ENCODE measurements at places on chromosomes 7 and 10. TPM values are rescaled to one million over a fixed set of nuclear protein-coding genes. Genes with fewer than 3 reads are reported as not detected.

Gene FAM241B
- 8.8 TPM for total RNA-seq

Gene ASB10
- not detected for total RNA-seq

Gene PNLIPRP1
- total RNA-seq, result 1.4 TPM

Gene CASD1
- total RNA-seq, result 73.9 TPM

Gene NUTM2B
- total RNA-seq, result 1.3 TPM

Gene PDE6C
- not detected for total RNA-seq

DNA sequence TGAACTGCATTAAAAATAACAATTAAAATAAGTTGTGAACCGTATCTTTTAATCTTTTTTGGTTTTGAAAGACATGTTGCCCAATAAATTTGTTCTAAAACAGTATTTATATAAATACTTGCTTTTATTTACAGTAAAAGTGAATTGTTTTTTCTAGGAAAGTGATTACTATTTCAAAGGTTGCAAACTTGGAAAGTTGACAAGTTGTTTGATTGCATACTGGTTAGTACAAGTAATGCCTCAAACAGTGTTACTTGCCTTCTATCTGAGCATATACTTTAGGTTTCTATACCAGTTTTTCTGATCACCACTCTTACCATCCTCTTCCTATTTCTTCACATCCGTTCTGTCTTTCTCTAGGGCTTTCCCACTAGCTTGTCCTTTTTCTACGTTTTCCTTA lies 212.6 kb downstream of the FOXP2 start:
- no peaks in the 10 kb centered on the region for H3K36me3 ChIP-seq
- peak; percentile 52 for DNase-seq
- H3K4me3 ChIP-seq, result no peak overlapping the region
- no peaks in the 10 kb centered on the region for H3K27me3 ChIP-seq
- peaks cover 10% of the 10 kb centered on the region for H3K4me1 ChIP-seq
- no peak overlapping the region for H3K27ac ChIP-seq

DNA sequence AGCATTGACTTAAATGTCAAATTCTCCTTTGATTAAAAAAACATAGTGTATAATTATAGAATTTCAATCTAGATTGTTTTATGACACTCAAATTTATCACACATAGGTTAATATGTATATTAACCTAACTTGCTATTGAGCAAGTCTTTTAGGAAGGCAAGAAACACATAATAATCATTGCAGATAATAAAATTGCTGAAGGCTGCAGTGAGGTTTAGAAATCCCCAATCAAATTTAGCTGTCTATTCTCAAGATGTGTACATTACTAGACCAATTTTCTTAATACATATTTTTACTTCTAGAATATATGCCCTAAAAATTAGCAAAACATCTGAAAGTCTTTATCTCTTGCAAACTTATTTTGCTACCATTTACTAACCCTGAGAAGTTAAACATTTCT lies 34.9 kb upstream of the SEMA3D start:
- no peaks in the 10 kb centered on the region for H3K27me3 ChIP-seq
- DNase-seq, result no peak
- no peak overlapping the region for H3K27ac ChIP-seq

GRCh38 chr10:21508706-21509331 lies 16.7 kb downstream of the SKIDA1 start:
- no peak overlapping the region for H3K27ac ChIP-seq
- no peaks in the 10 kb centered on the region for H3K27me3 ChIP-seq
- H3K4me3 ChIP-seq, result no peak overlapping the region
- peaks cover 60% of the 10 kb centered on the region for H3K4me1 ChIP-seq
- H3K36me3 ChIP-seq, result no peaks in the 10 kb centered on the region

DNA sequence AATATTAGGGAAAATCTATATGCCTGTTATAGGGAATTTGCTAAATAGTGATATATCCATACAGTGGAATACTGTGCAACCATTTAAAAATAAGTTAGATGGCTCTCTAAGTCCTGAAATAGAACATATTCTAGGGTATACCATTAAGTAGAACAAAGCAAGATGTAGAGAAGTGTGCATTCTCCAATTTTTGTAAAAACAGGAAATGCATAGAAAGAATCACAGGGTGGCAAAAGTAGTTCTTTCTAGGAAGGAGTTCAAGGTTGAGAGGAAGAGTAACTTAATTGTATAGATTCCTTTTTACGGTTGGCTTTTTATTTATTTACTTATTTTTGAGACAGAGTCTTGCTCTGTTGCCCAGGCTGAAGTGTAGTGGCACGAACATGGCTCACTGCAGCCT lies 43.7 kb downstream of the ADD3 start:
- H3K4me3 ChIP-seq, result no peak overlapping the region
- H3K27me3 ChIP-seq, result no peaks in the 10 kb centered on the region
- peaks cover 5% of the 10 kb centered on the region for H3K36me3 ChIP-seq
- no peak overlapping the region for H3K27ac ChIP-seq
- no peak for DNase-seq
- peaks cover 6% of the 10 kb centered on the region for H3K4me1 ChIP-seq

DNA sequence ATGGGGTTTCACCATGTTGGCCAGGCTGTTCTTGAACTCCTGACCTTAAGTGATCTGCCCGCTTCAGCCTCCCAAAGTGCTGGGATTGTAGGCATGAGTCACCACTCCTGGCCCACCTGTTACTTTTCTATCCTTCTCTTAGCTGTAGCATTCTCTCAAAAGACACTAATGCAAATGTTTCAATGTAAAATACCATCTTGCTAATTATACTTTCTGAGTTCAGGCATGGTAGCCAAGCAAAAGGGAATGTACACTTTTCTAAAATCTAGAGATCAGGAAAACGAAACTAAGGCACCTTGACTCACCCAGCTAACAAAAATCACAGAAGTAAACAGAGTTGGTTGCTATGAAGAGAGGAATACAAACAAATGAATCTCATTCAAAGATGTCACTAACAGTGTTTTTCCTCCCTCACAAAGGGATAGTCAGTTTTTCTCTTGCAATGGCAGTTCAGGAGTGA lies 401.0 kb upstream of the NRP1 start:
- no peaks in the 10 kb centered on the region for H3K36me3 ChIP-seq
- H3K4me3 ChIP-seq, result no peak overlapping the region
- no peak overlapping the region for H3K27ac ChIP-seq
- H3K27me3 ChIP-seq, result no peaks in the 10 kb centered on the region
- H3K4me1 ChIP-seq, result no peaks in the 10 kb centered on the region

- no peak overlapping the region for H3K27ac ChIP-seq
- no peak for DNase-seq
- H3K4me1 ChIP-seq, result peaks cover 5% of the 10 kb centered on the region
- no peaks in the 10 kb centered on the region for H3K36me3 ChIP-seq
- H3K4me3 ChIP-seq, result no peak overlapping the region
Observed at GRCh38 chr7:116588641-116589594, 64.1 kb downstream of the CAV1 start.

DNA sequence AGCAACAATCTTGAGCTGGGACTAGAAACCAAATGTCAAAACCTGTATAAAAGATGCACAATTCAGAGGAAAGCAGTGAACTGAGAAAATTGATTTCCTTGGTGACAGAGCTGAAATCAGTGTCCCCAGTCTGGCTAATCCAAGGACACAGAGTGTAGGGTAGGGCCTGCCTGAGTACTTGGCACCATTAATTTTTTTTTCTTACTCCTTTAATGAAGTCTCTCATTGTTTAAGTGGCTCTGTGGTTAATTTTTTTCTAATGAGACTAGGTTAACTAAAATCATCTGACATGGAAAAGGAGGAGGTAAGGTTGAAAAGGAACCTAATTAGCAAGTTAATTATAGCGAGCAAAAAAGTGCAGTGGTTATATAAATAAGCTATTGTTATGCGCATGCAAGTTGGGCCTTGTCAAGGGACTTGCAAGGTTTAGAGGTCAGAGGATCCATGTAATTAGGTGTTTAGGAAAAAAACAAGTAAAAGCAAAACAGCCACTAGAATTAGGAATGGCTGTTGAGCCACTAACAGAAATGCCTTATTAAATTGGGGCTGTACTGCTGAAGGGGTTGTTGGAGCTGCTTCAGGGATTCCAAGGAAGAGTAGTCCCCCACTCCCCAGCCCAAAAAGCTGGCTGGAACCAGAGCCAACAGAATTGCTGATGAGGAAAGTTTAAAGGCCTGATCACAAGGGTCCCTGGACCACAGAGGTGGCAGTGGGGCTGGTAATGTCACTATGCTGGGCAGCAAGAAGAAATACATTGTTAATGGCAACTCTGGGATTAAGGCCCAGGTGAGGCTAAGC lies 58.9 kb upstream of the STRIP2 start:
- no peak overlapping the region for H3K27ac ChIP-seq
- no peak for DNase-seq
- H3K27me3 ChIP-seq, result no peaks in the 10 kb centered on the region
- no peaks in the 10 kb centered on the region for H3K4me1 ChIP-seq
- no peak overlapping the region for H3K4me3 ChIP-seq
- H3K36me3 ChIP-seq, result peaks cover 3% of the 10 kb centered on the region

GRCh38 chr7:66631471-66631870 lies 2.8 kb downstream of the KCTD7 start:
- peaks cover 5% of the 10 kb centered on the region for H3K36me3 ChIP-seq
- no peak overlapping the region for H3K27ac ChIP-seq
- no peak for DNase-seq
- H3K27me3 ChIP-seq, result no peaks in the 10 kb centered on the region
- peaks cover 8% of the 10 kb centered on the region for H3K4me1 ChIP-seq
- no peak overlapping the region for H3K4me3 ChIP-seq

- H3K36me3 ChIP-seq, result no peaks in the 10 kb centered on the region
- H3K27ac ChIP-seq, result no peak overlapping the region
- H3K4me3 ChIP-seq, result no peak overlapping the region
- no peak for DNase-seq
- H3K27me3 ChIP-seq, result no peaks in the 10 kb centered on the region
Observed at GRCh38 chr10:93867525-93867924, 26.3 kb upstream of the SLC35G1 start.

DNA sequence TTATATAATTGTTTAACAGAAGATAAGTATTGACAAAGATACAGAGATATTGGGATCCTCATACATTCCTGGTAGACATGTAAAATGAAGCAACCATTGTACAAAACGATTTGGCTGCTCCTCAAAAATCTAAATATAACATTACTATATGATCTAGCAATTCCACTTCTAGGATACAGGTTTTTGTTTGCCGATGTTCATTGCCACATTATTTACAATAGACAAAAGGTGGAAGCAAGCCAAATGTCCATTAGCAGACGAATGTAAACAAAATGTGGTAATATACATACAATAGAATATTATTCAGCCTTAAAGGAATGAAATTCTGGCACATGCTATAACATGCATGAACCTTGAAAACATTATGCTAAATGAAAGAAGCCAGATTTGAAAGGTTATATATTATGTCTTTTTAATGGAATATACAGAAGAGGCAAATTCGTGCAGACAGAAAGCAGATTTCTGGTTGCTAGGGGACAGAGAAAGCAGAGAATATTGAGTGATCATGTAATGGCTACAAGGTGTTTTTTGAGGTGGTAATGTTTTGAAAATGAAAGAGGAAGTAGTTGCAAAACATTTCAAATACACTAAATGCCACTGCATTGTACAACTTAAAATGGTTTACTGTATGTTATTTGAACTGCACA lies 44.9 kb downstream of the POLR1F start:
- no peaks in the 10 kb centered on the region for H3K4me1 ChIP-seq
- H3K36me3 ChIP-seq, result no peaks in the 10 kb centered on the region
- H3K27me3 ChIP-seq, result no peaks in the 10 kb centered on the region
- no peak overlapping the region for H3K27ac ChIP-seq

- no peaks in the 10 kb centered on the region for H3K27me3 ChIP-seq
- peak; percentile 42 for DNase-seq
- H3K4me3 ChIP-seq, result peak overlapping the region; percentile 89
- peak overlapping the region; percentile 98 for H3K27ac ChIP-seq
- no peaks in the 10 kb centered on the region for H3K36me3 ChIP-seq
- H3K4me1 ChIP-seq, result no peaks in the 10 kb centered on the region
Observed at GRCh38 chr7:17939211-17939605, 1.1 kb downstream of the SNX13 start.

DNA sequence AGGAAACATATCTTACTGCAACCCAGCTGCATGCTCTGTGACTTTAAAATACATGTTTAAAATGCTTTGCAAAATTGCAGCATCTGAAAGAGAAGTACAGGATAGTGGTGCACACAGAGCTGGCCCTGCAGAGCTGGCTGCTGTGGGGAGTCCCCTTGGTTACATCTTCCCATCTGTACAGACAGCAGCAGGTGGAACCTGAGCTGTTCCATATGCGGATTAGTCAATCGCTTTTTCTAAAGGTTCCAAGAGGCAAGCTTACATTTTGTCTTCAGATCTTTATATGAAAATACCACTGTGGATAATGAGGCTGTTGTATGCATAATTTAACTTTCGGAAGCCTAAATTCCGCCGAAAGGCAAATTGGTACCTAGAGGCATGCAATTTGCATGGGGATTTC lies 444.1 kb downstream of the NRG3 start:
- DNase-seq, result peak; percentile 5
- no peaks in the 10 kb centered on the region for H3K27me3 ChIP-seq
- H3K36me3 ChIP-seq, result no peaks in the 10 kb centered on the region
- H3K27ac ChIP-seq, result no peak overlapping the region
- no peaks in the 10 kb centered on the region for H3K4me1 ChIP-seq

- H3K27me3 ChIP-seq, result no peaks in the 10 kb centered on the region
- H3K4me1 ChIP-seq, result no peaks in the 10 kb centered on the region
Observed at GRCh38 chr7:1444214-1444924, 14.9 kb downstream of the MICALL2 start.

DNA sequence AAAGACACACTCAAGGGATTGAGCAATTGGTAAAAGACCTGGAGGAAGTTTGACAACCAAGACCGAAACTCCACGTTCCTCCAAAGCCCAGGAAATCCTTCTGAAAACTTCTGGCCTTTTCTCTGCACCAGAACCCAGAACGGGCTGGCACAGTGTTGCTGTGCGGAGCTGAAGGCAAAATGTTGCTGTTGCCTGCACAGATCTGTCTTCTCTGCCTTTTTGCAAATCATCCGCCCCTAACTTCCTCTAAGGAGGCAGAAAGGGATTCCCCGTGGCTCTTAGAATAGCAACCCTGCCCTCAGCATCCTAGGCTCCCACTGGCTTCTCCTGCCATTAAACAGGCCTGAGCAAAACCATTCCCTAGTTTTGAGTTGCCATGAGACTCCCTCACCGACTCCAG lies 44.9 kb downstream of the FIGNL1 start:
- H3K27me3 ChIP-seq, result no peaks in the 10 kb centered on the region
- no peak overlapping the region for H3K27ac ChIP-seq
- no peaks in the 10 kb centered on the region for H3K4me1 ChIP-seq
- DNase-seq, result no peak
- H3K4me3 ChIP-seq, result no peak overlapping the region

GRCh38 chr10:43822631-43823580 lies 174.2 kb upstream of the ZNF32 start:
- H3K27me3 ChIP-seq, result no peaks in the 10 kb centered on the region
- DNase-seq, result peak; percentile 61
- peaks cover 5% of the 10 kb centered on the region for H3K4me1 ChIP-seq
- H3K36me3 ChIP-seq, result no peaks in the 10 kb centered on the region
- H3K27ac ChIP-seq, result no peak overlapping the region

- no peak overlapping the region for H3K27ac ChIP-seq
- no peaks in the 10 kb centered on the region for H3K27me3 ChIP-seq
- H3K4me3 ChIP-seq, result no peak overlapping the region
- H3K36me3 ChIP-seq, result no peaks in the 10 kb centered on the region
Observed at GRCh38 chr7:92944633-92945032, 108.3 kb upstream of the CDK6 start.

DNA sequence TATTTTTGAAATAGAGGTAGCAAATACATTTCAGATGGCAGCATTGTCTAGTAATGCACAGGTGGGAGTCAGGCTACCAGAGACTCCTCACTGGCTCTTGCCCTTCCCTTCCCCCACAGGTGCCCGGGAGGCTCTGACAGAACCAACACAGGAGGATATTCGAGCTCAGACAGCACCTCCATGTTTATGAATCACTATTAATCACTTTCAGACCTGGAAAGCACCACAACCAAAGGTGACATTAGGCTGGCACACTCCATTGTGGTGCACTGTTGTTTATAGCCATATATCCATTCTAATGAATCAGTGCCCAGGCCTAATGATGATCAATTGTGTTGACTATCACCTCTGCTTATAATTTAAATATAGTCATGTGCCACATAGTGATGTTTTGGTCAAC lies 107.8 kb upstream of the NAMPT start:
- H3K36me3 ChIP-seq, result no peaks in the 10 kb centered on the region
- no peaks in the 10 kb centered on the region for H3K4me1 ChIP-seq
- H3K27me3 ChIP-seq, result no peaks in the 10 kb centered on the region
